ENCODE measurements at places on chromosomes 7 and 10.

DNA sequence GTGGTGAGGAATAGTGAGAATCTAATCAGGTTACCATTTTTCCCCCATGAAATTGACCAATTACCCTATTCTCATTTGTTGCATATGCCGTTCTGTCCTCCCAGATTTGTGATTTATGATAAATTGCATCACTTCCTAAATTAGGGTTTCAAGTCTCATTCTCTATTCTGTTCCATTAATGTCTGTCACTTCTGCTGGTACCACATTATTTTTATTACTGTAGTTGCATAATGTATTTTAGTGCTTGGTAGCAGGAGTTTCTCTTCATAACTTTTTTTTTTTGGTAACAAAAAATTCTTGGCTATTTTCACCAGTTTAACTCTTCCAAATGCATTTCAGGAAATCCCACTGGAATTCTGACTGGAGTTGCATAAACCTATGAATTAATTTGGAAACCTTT is 44.0 kb upstream of the FAM133B start:
- DNase-seq: no peak

- no peak for DNase-seq
These were observed 9.6 kb upstream of the CFAP70 start for GRCh38 chr10:73368238-73368637.

DNA sequence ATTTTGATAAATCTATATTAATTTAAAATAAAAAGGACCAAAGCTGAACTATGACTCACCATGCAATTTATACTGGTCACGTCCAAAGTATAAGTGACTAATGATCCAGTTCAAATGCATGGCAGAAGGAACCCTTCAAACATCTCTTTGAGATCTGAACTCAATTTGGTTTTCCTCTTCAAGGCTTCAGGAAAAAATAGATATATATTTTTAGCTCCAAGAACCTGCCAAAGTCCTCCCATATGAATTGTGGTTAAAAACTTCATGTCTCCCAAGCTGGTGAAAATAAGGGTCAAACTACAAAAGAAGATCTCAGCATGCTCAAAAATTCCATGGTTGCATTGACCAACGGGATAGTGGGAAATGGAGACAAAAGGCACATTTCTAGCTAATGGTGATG is 34.6 kb upstream of the PDE1C start:
- DNase-seq: no peak

GRCh38 chr10:68082872-68083271 is 7.8 kb upstream of the HERC4 start:
- no peak for DNase-seq

DNA sequence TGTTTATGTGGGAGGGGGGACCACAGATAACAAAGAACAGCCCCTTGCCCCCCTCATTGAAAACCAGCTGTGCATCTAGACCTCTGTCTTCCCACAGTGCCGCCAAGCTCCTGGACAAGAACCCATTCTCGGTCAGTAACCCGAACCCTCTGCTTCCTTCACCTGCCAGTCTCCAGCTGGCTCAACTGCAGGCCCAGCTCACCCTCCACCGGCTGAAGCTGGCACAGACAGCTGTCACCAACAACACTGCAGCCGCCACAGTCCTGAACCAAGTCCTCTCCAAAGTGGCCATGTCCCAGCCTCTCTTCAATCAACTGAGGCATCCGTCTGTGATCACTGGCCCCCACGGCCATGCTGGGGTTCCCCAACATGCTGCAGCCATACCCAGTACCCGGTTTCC is 91.0 kb upstream of the PDCD4 start:
- no peak for DNase-seq

DNA sequence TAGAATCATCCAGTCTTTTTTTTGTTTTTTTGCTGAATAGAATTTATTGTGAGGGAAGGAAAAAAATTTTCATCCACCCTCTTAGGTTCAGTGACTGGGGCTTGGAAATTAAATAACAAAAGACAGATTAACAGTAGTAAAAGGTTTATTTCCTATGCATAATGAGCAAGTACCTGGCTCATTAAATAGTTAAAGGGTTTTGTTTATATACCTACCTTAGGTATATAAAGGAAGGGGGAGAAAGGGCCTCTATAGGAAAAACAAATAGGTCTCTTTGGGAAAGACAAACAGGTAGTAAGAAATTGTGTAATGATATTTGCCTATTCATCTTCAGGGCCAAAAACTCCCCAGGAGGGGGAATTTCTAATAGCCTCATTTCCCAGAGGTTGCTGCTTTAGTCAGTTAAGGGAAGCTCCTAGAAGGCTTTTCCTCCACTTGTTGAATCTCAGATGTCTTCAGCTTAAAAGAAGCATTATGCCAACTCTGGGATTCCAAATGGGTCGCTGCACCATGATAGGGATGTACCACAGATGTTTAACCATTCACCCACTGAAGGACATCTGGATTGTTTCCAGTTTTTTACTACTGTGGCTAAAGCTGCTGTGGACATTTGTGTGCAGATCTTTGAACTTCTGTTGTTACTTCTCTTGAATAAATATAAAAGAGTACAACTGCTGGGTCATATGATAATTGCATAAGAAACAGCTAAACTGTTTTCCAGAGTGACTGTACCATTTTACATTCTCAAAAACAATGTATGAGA is 11.3 kb downstream of the ACADSB start:
- no peak for DNase-seq

DNA sequence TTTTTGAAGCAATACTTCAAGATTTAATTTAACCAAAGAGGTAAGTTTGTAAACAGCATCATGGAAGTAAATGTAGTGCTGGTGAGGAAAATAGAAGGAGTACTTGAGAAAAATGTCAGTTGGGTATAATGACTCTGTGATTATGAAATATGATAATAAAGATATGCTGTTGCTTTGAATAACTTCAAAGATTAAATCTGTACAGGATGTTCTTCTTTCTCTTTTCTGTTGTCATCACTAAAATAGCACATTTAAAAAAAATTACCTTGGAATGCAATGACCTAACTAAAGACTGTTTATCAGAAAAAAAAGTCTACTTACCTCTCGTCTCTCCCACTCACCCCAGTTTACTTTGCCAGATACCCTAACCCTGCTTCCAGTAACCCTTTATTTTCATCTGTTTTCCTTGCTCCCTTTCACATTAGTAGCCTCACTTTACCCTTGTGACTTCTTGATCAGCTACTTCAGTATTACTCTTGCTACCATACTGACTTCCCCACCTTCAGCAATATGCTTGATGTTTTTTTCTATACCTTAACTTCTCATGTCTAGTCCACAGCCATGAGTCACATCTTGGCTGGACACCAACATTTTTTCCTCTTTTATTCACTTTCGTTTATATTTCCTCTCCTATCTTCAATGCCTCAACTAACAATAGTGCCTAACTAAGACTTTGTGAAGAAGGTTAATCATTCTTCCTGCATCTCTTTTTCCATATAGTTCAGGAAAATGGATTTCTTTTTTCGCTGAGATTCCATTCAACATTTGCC is 29.7 kb upstream of the TAS2R16 start:
- DNase-seq: no peak

DNA sequence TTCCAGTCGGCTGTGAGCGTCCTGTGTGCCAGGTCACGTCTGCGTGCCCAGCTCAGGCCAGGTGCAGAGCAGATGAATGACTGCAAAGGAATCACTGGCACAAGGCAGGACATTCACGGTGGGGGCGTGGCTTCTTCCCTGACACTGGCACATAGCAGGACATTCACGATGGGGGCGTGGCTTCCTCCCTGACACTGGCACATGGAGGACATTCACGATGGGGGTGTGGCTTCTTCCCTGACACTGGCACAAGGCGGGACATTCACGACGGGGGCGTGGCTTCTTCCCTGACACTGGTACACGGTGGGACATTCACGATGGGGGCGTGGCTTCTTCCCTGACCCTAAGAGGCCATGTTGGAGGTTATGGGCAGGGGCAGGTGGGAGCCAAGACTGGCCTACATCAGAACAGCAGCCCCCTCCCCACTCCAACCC is 64.3 kb downstream of the MYL10 start:
- DNase-seq: no peak

DNA sequence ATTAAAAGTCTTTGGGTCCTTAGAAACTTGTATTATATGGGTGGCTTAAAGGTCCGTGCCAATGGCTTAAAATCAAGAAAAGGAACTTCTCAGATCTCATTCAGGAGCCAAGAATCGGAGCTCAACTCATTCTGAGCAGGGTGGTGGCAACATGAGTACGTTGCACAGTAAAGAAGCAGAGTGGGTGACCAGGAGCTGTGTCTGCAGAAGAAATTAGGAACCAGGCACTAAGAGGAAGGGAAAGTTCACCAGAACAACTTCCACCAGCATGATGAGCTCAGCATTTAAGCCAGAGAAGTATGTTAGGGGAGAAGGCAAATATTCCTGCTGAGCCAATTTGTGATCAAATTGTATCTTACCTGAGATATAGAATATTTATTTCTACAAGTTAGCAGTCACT is 236.0 kb upstream of the NRP1 start:
- no peak for DNase-seq

- DNase-seq: no peak
These were observed 75.5 kb downstream of the UBE2H start for GRCh38 chr7:129877146-129877792.

DNA sequence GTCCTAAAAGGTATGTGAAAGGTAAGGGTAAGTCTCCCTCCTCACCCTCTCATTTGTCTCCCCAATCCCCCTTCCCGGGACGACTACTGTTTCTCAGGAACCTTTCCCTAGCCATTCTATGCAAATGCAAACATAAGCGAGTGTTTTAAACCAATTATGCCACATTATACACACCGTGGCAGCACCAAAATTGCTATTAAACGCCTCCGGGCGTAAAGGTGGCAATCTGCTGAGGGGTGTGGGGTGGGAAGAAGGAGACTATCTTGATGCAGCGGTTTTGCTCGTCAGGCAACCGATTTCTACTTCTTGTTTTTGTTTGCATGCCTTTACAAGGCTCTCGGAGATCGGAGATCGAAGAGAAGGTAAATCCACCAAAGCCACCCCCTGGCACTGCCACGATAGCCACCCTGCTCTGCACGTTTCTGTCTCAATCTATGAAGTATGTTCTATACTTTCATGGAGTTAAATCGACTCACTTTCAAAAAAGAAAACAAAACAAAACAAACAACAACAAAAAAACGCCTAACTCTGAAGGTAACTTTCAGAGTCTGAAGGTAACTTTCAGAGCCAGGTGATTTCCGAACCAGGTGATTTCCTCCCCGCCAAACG is 46.0 kb upstream of the CDK1 start:
- no peak for DNase-seq

Data from left hindlimb (tissue), 1 donor.